Mammary epithelial cell (primary cell): ENCODE measurements at places on chromosomes 6 and 20. TPM values are rescaled to one million over a fixed set of nuclear protein-coding genes. Genes with fewer than 3 reads are reported as not detected.

GRCh38 chr6:39128832-39129231, 13.8 kb upstream of the SAYSD1 start:
- DNase-seq, result no peak

The SYCP2 gene
- total RNA-seq, result 0.35 and 0.94 TPM in 2 replicates

- DNase-seq, result no peak
Observed at GRCh38 chr6:41724228-41724580, 11.2 kb downstream of the TFEB start.

DNA sequence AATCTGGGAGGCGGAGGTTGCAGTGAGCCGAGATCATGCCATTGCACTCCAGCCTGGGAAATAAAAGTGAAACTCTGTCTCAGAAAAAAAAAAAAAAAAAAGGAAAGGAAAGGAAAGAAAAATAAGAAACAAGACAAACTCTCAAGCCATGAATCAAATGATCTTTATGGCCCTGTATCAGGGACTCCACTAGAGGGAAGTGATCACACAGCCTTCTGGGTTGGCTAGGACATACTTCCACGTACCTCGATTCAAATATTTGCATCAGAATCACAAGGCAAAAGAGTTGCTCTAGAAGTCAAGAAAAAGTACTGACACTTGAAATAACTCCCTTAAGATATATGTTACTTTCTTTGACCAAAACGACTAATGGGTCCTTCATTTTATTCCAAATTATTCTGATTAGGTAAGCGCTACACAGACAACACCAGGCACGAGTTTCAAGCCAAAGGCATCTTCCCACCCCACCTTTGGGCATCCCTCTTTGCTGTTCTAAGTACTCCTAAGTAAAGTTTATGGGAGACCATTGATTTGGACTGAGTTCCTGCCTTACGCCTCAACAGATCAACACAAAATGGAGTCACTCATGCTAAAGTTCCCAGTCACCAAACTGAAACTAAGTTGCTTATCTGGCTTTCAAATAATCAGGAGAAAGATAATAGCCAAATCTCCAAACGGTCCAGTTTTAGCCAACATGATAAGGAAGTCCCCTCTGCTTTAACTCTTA, 77.5 kb upstream of the NT5E start:
- DNase-seq, result no peak

- no peak for DNase-seq
Observed at GRCh38 chr20:50798650-50799049, 3.8 kb downstream of the BCAS4 start.

DNA sequence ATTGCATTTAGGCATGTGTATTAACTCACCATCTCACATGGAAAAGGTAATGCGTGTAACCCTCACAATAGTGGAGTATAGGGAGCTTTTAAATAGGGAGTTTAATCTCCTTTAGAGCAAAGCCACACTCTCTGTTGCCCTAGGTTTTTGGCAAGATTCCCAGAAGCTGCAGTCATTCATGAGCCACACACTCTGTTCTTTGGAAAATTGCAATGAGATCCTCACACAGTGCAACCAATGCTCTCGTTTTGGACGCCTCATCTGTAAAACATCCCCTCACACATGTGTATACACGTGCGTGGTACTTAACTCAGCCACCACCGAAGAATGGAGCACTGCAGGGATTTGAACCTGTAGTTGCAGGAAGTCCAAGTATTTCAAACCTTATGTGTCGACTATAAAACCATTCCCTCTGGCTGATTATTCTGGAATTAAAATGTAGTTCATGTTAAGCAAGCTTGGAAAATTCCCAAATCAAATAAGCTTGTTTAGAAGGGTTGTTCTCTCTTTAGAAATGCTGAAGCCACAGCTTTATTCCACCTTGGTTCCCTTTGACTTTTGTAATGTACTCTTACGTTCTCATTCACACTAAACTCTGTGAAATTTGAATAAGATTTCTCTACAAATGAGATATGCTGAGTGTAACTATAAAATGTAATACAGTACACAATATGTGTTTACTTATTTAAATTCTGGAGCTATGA, 489.8 kb upstream of the MANEA start:
- peak; percentile 86 for DNase-seq

The CUTA gene
- 171 and 181 TPM in 2 replicates for total RNA-seq

- DNase-seq, result peak; percentile 26
Observed at GRCh38 chr6:163226836-163227485, 187.6 kb upstream of the QKI start.

- no peak for DNase-seq
Observed at GRCh38 chr20:18808712-18809111, 4.9 kb upstream of the SCP2D1 start.

DNA sequence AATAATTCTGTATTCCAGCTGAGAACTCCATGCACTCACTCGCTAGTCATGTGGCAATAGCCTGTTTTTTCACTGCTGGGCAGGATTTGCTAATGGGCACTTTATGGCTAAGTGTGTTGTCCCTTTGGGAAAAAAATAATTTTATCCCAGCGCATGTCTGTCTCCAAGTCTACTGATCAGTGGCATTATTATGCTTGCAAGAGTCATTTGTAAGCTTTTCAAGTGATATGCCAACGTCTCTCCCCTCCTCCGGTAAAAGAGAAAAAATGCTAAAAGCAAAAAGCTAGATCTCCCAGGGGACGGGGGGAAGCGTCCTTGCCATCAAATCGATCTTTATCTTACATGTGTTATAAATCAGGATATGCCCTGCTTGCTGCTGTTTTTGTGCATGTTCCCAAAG, 407.7 kb downstream of the CDH26 start:
- no peak for DNase-seq

The BTN1A1 gene
- not detected in 2 replicates for total RNA-seq

DNA sequence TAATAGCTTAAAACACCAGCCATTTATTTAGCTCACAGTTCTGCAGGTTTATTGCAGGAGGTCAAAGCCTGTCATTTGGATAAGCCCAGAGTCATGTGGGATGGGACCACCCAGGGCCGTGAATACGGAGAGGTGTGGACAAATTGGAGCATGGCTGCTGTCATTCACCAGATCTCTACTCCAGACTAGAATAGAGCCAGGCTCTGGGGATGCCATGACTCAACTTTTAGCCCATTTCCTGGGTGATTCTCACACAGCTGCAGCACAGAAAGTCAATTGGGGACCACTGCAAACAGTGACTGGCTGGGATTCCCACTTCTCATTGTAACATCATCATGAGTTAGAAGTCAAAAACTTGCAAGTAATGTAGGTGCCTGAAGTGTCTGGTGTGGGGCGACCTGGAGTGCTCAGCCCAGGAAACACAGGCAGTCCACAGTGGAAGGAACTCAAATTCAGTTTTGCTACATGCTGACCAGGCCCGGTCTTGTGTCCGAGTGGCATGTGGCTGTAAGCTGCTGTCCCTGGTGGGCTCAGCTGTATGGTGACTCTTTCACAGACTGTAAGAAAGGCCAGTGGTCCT, 174.3 kb downstream of the SCP2D1 start:
- no peak for DNase-seq

DNA sequence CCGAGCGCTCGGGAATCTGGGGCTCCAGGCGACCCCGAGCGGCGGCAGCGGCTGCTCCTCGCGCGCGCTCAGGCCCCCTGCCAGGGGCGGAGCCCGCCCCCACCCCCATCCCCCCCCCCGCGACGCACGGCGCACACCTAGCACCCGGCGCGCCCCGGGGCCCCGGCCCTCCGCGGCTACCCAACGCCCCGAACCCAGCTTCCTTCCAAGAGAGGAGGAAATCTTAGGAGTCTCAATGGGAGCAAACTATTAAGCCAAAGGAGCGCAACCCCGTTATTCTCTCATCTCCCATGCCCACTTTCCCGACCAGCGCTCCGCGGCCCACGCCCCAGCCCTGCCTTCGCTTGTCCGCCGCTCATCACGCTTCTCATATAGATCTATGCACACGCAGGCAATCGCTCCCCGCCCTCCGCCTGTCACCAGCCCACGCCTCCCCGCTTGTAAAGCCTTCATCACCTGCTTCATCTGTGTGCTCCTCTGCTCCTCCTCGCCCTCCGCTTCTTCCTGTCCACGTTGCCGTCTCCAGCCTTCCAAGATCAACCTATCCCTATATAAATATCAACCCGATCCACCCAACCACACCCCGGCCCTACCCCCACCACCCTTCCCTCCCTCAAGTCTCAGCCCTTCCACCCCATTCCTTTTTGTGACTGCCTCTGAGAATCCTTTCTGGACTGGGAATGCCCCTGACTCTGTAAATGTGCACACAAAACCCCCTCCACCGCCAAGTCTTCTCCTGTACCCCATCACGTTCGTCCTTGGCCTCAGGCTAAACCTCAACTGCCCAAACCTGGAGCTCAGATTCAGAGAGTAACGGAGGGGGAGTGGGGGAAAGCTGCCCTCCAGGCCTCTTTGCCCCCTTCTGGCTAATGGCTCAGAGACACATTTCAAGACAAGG, at the start of gene DLK2:
DLK2 (minus strand) TSS at position 18 of the 898 bp plus-strand sequence. CDS start 723 bp downstream, outside the sequence.
- DNase-seq, result peak; percentile 52

DNA sequence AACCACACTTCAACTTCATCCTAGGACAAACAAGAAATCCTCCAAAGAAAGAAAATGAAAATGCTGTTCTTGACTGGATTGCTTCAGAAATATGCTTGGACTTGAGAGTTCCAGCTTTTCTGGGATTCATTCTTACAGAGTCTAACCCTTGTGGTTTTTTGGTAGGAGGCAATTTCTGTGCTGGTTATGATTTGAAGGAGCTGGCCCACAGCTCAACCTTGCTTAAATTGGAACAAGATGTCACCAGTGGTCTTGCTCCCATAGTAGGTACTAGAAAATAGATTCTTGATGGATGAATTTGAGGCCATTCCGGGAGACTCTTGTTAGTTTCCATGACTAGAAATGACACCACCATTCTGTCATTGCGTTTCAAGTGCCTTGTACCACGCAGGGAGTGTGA, 54.3 kb upstream of the BMP6 start:
- no peak for DNase-seq

The CMTR1 gene
- total RNA-seq, result 23.2 TPM

DNA sequence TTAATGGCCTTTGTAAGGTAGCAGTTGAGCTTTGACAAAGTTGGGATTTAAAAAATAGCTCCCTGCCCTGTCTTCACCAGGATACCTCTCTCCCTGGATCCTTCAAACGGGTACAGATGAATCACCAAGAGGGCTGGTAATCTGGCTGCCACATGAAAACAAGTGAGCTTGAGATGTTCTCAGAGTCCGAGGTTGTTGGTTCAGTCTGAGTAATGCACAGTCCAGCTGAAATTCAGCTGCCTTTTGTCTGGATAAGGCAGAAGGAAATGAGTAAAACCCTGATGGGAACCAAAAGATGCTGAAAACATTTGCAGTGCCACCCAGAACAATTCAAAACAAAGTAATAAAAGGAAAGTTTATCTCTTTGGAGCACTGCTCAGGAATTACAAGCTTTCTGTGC, 86.8 kb downstream of the GJA1 start:
- peak; percentile 93 for DNase-seq

DNA sequence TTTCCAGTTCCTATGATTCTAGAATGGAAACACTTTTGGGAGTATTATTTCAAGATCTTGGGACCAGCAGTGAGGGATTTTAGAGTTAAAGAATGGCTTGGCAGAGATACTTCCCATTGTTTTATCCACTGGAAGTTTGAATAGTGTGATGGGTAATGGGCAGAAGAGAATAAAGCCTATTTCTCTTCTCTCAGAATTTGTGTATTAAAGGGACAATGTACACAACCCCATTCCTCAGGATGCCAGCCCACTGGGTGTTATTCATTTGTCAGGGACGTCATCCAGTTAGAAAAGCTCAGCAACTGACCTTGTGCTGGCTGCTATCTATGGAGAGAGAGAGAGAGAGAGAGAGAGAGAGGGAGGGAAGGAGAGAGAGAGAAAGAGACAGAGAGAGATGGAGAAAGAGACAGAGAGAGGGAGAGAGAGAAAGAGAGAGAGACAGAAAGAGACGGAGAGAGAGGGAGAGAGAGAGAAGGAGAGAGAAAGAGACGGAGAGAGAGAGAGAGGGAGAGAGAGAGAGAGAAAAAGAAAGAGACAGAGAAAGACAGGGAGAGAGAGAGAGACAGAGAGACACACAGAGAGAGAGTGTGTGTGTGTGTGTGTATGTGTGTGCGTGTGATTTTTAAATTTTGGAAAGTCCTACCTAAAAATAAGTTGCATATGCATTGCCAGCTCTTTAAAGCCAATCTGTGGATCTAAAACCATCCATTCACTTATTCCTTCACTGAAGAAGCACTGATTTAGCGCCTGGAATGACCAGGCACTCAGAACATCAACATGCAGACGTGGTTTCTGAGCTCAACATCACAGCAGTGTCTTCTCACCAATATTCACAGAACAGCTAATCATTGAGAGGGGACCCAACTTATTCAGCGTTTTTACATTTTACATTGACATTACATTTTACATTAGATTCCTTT, 388.8 kb downstream of the THBS2 start:
- no peak for DNase-seq

DNA sequence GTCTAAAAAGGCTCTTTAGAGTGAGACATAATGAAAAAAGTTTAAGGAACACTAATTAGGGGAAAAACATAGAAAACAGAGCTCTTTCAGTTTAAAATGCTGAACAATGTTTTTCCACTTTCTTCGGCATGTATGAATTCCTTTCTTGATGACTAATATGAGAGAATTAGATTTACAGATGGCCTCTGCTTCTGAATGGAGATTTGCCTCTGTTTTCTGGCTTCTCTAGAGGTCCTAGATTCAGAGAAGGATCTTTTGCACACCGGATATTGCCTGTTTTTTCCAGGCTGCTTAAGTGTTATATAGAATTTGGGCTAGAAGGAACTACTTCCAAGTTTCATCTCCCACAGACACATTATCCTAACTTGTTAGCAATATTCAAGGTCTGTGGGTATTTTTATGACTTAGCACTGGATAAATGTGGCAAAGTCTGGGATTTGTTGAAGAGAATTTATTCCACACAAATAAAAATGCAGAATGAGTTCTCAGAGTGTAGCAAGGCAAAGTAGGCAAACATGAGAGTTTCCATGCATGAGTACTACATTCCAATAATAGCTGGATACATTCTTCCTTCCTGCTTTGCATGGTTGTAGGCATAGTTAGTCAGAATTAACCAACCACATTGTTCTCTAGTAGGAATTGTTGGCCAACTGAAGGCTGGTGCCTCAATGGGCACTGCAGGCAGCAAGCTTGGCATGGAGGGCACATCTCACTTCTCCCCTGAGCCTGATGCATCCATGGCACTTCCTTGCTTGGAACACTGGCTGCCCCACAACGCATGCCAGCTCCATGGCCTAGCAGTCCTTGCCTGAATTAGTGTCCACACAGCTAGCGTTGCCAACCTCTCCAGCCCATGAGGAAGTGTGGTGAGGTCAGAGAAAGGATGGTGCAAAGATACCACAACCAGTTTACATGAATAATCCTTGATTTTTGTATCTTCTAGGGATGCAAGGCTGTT, 224.2 kb downstream of the CLIC5 start:
- DNase-seq, result peak; percentile 63

The BHLHE23 gene
- total RNA-seq, result not detected in 2 replicates

The FAM209A gene
- total RNA-seq, result not detected

The SNAP91 gene
- total RNA-seq, result not detected in 2 replicates

The IP6K3 gene
- 0.33 TPM for total RNA-seq

The HNF4A gene
- total RNA-seq, result not detected

GRCh38 chr20:48141660-48142515, 356.6 kb upstream of the SULF2 start:
- DNase-seq, result no peak

GRCh38 chr20:37295595-37295994, 6.1 kb downstream of the MANBAL start:
- DNase-seq, result peak; percentile 99
